NCI-H1048 (cell line): ENCODE measurements at places on chromosomes 11 and 22.
A peak's percentile ranks its signal among the peaks of the same experiment; 100 is the strongest.

DNA sequence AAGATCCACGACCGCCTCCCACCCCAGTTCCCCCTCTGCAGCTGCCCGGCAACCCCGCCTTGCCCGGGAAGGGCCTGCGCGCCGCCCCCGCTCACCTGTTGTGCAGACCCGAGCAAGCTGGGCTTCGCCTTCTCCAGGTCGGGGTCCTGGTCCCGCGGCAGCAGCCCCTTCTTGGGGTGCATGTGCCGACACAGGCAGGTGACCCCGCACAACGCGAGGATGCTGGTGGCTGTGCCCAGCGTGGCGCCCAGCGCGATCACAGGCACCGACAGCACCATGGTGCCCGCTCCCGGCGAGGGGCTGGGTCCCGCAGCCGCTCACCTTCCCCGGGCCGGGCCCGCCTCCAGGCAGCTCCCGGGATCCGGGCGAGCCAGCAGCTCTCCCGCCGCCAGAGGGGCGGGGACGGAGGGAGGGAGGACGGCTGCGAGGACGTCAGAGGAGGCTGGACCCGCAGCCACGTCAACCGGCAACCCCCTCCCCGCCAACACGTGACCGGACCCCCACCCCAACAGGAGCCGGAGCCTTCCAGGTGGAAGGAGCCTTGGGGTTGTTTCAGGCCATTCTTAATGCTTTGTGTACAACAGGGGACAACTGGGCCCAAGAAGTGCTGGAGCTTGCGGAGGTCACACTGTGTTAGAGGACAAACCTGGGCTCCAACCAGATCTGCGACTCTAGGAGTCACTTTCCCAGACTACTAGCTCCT lies at the start of gene SYT13:
TSS of gene SYT13 (minus strand) at position 412 of the 703 bp plus-strand sequence. CDS start at position 278, 134 bp downstream.
- no peak for DNase-seq

GRCh38 chr11:13098063-13098462 lies 88.9 kb downstream of the RASSF10 start:
- peak; percentile 67 for DNase-seq

DNA sequence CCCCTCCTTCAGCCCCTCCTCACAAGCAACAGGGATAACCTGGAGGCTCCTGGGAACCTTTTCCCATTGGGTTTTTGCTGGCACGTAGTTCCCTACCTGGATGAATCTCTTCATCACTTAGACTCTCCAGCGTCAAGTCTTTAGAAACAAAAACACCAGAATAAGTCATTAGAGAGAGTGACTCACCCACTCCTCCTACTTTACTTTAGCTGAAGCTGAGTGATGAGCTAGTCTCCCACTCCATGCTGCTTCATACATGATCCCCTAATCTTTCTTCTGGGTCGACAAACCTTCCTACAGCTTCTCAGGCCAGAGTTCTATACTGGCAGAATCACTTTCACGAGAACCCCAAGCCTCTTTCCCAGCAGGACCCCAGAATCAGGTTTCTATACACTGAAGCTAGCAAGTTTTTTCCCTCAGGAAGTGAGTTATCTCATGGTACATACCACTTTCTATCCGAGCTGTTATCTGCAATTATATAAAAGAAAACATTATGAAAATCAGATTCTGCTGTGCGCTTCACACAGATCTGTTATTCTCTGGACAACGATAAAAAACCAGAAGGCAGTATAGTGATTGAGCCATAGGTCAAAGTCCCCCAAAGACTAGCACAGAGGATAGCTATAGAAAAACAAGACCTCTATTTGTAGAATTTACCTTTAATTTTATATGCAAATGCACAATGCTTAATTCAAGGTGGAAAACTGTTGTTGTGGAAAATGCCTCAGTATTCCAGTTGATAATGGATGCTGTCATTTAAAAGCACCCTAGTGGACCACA lies 18.7 kb downstream of the DRICH1 start:
- DNase-seq: no peak

GRCh38 chr11:70740488-70740851 lies 342.1 kb downstream of the CTTN start:
- DNase-seq: no peak

DNA sequence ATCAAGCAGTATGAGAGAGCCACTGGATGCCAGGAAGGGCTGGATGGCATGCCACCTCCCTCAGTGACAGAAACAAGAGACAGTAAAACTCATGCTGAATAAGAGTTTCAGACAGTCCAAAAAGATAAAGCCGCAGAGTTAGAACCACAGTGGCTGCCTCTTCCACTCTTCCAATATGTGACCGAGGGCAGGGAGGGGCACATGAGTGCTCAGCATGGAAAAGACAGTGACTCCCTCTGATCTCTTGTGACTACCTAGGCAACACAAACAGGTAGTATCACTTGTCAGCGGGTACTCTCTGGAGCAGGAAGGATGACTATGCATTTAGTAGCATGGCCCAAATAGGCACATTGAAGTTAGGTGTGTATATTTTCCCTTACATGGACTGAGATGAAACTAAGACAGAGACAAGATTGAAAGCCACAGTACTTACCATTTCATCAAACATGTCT lies 295.4 kb downstream of the CADM1 start:
- no peak for DNase-seq

DNA sequence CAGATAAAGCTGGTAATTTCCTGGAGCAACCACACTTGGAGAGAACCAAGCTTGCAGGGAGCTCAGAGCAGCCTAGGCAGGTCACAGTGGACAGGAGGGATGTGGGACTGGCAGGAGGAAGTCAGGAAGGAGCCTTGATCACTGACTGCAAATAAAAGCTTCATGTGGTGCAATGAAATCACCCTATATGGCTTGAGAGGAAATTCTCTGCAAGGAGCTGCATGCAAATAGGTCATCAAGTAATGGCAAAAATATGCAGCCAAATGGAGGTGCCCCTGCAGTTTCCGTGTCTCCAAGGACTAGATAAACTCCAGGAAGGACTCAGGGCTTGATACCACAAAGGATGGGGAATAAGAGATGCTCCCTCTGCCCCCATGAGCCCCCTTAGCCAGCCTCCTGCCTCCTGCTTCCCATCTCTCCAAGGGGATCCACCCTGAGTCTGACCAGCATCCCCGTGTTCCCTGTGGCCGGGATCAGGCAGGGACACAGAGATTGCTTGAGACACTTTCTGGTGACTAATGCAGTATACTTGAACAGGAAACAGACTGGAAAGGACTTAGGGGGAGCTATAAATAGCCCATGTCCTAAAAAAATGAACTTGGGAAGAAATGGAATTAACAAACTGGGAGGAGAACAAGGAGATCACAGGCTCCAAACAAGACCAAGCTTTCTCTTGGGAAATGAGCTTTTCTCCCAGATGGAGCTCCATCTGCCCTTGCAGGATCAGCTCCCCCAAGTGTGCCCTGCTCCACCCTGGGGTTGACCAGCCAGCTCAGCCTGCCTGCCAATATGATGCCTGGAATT lies 23.9 kb upstream of the MICAL2 start:
- no peak for DNase-seq

GRCh38 chr11:16776711-16777612 lies 38.5 kb downstream of the C11orf58 start:
- no peak for DNase-seq

GRCh38 chr11:65489035-65489705 lies 9.7 kb upstream of the MALAT1 start:
- no peak for DNase-seq

DNA sequence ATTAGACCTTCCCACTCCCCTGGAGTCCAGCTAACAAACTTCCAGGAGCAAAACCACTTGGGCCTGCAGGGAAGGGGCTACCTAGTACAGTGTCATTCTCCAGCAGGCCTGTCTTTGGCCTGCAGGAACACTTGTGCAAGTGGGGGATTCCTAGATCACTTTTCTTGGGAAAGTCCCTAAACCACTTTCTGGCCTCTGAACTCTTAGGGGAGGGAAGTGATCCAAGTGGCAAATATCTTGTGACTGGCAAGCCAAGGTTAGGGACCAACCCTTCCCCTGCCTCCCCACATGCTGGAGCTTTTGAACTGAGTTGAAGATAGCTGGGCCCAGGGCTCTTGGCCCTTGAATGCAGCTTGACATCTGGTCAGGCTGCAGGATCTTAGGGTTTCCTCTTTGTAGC lies 17.2 kb downstream of the PPFIBP2 start:
- no peak for DNase-seq

- no peak for DNase-seq
These were observed 5.7 kb downstream of the DNAL4 start for GRCh38 chr22:38788021-38788816.

DNA sequence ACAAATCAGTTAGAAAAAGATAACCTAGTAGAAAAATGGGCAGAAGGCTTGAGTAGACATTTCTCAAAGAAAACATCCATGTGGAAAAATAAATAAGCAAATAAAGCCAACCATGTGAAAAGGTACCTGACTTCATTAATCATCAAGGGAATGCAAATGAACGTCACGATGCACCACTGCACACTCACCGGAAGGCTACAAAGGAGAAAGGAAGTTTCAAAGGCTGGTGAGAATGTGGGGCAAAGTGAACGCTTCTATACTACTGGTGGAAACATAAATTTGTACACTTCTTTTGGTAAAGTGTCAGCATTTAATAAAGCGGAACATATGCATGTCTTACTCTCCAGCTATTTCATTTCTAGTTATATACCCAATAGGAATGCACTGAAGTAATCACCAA lies 166.8 kb downstream of the CSNK2A3 start:
- no peak for DNase-seq

- DNase-seq: no peak
These were observed 42.2 kb downstream of the P4HA3 start for GRCh38 chr11:74269161-74269811.

- no peak for DNase-seq
These were observed 17.3 kb downstream of the OR51E2 start for GRCh38 chr11:4680341-4680740.

DNA sequence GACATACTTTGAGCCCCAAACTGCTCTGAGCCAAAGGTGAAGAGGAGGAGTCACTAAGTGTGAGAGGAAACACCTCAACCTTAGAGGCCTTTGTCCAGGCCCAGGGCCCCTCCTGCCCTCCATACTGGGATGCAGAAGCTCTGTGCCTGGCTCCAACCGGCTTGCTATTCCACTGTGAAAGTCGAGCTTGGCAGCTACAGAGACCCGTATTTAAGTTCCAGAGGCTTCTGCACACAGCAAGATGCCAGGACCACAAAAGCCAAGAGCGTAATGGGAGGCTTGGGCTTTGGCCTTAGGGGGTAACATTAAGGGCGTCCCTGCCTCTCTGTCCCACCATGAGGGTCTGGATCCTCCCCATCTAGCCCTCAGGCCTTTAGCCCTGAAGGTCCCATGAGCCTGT lies 31.9 kb downstream of the DSCAML1 start:
- DNase-seq: no peak

DNA sequence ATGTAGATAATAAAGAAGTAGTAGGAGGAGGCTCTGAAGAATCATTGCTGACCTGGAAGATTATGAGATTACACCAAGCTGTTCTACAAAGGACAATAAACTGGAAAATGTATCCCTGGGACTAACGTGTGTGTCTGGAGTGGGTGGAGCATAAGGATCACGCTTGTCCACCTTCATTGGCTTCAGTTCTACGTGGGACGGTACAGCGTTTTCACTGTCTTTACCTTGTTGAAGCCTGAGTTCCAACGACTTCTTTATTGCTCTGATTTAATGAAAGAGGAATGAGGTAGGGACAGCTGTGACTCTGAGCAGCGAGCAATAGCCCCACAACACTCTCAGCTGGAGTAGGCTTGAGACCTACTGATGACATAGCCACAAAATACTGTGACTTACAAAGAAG lies 87.0 kb downstream of the ARHGAP42 start:
- no peak for DNase-seq

DNA sequence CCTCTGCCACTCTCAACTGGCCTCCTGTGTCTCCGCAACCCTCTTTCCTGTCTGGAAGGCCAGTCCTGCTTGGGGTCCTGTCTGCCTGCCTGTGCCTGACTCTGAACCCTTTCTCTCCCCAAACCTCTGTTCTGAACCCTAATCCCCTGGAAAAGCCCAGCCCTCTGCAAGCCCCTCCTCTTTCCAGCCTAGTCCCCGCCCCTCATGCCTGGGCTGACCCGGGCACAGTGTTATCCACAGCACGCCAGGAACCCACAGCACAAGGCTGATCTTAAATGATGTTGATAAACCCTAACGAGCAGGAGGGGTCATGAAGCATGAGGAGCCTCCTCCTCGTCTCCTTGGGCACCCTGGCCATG lies at the start of gene IFITM10:
TSS of gene IFITM10 (minus strand) at position 115 of the 359 bp plus-strand sequence. CDS start 153 bp downstream, outside the sequence.
- DNase-seq: no peak

GRCh38 chr11:73243093-73243485 lies 25.0 kb downstream of the P2RY2 start:
- DNase-seq: no peak

DNA sequence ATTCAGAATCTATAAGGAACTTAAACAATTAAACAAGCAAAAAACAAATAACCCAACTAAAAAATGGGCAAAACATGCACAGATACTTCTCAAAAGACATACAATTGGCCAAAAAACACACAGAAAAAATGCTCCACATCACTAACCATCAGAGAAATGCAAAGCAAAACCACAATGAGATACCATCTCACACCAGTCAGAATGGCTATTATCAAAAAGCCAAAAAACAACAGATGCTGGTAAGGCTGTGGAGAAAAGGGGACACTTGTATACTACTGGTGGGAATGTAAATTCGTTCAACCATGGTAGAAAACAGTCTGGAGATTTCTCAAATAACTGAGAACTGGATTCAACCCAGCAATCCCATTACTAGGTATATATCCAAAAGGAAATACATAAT lies 24.8 kb downstream of the ENTHD1 start:
- no peak for DNase-seq

DNA sequence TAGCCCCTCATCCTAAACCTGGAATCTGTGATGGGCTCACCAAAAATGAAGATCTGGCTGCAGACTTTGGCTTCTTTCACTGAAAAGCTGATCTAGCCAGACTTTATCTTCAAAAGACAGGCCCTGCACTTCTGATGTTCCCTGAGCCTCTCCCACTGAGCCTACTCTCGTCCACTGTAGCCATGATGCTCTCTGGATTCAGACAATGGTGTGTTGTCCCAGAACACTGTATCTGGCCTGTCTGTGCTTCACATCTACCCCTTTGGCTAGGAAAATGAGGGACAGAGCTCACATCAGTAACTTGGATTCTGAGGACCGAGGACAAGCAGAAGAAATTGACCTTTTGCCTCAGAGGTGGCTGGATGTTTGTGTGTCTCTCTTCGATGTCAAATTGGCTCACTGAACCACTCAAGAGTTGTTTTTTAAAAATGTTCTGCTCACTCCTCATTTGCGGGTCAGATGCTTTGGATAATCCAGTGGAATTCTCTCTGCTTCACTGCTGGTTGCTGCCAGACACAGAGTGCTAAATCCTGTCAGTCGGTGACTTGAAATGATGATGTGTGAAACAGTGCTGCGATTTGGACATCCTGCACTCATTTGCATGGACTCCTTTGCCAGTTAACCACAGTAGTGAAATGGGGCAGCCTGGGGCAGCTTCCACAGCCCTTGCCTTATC lies 67.5 kb downstream of the ARFGAP2 start:
- no peak for DNase-seq

DNA sequence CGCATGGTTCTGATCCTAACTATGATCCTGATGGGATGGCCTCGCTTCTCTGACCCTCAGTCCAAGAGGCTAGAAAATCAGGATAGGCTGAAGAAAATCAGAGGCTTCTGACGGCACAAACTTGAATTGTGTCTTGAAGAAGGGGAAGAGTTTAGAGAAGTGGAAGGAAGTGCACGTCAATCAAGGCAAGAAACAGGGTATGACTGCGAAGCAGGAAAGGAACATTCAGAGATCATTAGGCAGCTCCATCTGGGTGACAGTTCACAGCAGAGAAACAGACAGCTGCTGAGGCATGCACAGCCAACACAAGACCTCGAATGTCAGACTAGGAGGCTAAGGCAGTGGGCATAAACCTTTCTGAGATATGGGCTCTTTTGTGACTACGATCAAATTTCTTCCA lies 29.3 kb downstream of the CLPB start:
- DNase-seq: no peak
